ENCODE measurements at places on chromosomes 1 and 21.

DNA sequence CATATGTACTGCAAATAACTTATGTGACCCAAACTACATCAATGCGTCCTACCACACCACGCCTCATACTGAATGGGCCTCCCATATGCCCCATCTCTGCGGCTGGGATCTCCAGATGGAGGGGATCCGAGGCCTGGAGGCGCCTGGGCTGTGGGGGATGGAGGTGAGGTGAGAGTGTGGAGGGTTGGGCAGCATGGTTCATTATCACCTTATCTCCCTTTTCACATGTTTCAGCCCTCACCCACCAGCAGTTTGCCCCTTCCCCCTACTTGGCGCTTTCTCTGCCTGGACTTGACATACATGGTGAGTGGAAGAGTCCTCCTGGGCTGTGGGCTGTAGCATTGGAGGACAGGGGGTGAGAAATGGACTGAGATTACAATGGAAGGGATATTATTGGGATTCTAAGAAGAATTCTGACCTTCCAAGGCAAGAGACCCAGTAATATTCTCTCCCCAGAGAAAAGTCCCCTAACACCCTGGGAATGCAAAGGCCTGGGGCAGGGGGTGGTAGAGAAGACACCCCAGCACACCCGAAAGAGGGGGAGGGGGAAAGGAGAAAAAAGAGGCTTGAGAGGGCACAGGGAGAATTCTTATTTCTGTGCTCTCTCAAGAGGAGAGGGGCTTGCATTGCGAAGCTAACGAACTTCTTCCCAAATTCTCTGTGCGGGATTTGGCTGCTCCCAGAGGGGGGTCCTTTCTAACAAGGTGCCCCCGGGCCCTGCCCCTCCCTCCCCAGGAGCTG, 61.4 kb downstream of the MEF2D start:
- DNase-seq = no peak

DNA sequence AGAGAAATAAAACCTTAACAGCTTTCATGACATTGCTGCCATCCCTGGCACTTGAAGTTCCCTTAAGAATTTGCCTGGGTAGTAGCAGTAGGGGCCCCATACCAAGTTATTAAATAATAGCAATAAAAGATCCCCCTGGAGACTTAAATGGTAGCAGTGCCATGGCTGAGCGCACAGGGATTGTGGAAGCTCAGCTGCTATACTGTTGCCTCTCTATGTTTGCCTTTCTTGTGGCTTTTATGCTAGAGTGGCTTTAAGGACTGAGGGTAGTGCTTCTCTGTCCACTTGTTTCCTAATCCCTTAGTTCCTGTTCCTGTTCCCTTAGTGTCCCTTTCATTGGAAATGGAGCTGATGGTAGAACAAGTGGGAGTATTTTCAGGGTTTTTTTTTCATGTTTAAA, 42.1 kb downstream of the NCF2 start:
- DNase-seq = no peak

GRCh38 chr21:30164796-30165195, 1.8 kb downstream of the CLDN17 start:
- DNase-seq = no peak

DNA sequence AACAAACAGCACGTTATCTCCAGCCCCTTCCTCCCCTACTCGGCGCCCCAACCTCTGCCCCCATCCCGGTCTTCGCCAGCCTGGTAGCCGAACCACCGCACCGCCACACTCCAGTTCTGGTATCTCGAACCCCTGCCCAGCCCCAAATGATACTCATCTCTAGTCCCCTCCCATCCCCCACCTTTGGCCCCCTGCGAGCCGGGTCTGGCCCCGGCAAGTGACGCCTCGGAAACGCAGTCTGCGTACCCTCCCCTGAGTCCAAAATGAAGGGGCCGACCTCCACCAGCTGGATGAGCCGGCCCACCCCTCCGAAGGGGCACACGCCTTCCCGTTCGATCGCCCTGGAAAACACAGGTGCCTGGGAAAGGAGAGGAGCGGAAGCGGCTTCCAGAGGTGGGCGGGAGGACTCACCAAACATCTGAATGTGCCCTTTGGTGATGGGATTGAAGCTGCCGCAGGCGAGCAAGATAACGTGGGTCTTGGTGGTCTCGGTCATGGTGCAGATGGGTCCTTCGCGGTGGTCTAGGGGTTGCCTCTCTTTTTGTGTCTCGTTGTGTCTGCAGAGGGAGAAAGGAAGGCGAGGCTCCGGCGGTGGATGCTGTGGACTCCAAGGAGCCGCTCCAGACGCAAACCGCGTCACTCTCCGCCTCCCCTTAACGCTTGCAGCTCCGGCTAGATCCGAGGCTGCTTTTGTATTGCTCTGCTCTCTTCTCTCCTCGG, at the start of gene NMNAT2:
TSS of gene NMNAT2 (minus strand) at position 609 of the 720 bp plus-strand sequence. CDS start at position 496, 113 bp downstream.
- no peak for DNase-seq

DNA sequence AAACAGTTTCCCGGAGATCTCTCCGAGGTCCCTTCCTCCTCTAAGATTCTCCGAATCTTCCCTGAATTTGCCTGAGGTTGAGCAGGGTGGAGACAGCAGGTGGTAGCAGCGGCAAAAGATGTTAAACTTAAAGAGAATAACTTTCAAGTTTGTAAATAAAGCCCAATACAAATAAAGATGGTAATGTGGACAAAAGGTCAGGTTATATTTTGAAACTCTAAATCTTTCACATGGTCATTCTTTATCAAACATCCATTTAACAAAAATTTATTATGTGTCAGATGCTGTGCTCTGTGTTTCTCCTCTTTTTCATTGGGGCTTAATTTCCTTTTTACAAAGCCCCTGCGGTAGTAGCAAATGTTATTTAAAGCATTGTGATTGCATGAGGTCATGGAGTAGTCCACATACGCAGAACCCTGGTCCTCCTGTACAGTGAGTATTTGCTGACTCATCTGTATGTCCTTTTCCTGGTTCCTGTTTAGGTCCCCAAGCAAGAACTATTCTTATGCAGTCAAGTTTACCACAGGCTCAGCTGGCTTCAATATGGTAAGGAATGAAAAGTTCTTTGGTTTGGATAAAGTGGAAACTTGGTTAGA, 119.2 kb downstream of the ITSN1 start:
- no peak for DNase-seq

DNA sequence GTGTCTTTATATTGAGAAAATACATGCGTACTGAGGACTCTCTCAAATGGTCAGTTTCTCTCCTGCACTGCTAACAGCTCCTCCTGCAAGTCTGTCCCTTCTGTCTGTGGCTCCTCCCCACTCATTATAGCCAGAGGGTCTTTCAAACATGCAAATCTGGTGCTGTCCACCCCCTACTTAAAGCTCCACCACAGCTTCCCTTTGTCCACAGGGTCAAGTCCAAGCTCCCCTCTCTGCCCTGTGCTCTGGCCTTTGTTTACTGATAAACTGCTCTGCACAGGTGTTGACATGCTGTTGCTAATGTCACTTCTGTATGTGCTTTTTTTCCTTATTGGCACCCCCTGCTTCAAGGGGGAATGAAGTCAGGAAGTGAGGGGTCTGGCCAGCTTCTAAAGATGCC, 47.7 kb upstream of the GPR37L1 start:
- DNase-seq = no peak

- DNase-seq = peak; percentile 63
Observed at GRCh38 chr1:234875328-234875952, 253.2 kb downstream of the TOMM20 start.

- no peak for DNase-seq
Observed at GRCh38 chr1:156877433-156878170, 15.9 kb upstream of the PEAR1 start.

- peak; percentile 95 for DNase-seq
Observed at GRCh38 chr1:150561974-150562445, 12.8 kb downstream of the ADAMTSL4 start.

- DNase-seq = peak; percentile 29
Observed at GRCh38 chr1:241408170-241408569, 51.2 kb upstream of the RGS7 start.
